ENCODE measurements at places on chromosomes 2 and 18.
A peak's percentile ranks its signal among the peaks of the same experiment; 100 is the strongest.

GRCh38 chr2:128791985-128792320 lies 473.3 kb upstream of the HS6ST1 start:
- no peak for DNase-seq

GRCh38 chr2:98809116-98809515 lies 78.2 kb upstream of the MGAT4A start:
- no peak for DNase-seq

DNA sequence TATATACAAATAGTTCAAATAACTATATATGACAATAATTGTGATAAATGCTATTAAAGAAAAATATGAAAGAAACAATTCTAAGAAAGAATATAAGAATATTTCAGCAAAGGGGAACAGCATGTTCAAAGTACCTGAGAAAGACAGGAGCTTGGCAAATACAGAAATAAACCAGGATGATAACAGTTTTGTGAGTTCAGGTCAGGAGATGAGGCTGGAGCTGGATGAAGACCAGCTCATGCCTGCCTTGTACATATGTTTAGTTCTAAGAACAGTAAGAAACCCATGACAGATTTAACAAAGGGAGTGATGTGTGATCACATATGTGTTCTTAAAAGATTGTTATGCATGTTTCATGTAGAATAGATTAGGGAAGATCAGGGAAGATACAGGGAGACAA lies 98.2 kb downstream of the R3HDM1 start:
- DNase-seq = no peak

DNA sequence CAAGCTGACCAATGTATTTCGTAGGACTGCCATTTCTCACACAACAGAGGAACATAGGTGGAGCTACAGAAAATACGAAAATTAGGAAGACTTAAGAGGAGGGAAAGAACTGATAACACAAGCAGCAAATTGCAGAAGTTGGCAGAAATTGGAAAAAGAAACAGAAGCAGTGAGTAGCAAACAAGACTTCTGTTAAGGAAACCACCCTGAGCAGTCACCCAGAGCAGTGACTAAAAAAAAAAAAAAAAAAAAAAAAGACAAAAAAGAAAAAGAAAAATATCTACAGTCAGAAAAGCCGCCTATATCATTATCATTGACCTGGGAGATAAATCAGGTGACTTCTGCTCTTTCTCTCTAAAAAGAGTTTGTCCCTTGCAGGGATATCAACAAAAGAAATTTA lies 21.4 kb downstream of the STK17B start:
- DNase-seq = no peak

DNA sequence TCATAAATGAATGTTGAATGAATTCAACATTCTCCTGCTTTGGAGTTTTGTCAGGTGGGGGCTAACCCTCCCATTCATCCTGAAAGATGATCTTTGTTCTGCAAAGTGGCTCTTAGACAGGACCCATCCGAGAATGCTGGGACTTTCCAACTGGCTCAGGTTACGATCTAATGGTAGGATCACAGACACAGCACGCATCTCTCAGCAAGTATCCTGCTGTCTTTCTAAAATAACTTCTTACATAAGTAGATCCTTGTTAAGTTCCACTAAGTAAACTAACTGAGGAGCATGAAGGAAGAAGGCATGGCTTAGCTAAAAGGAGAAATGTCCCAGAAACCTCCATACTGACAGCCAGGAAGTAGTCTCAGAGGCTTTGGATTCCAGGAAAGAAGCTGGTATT lies 23.7 kb downstream of the CYP27A1 start:
- no peak for DNase-seq

- DNase-seq = peak; percentile 38
Measured at GRCh38 chr18:79395761-79396404, at the start of gene NFATC1. NFATC1 (plus strand) TSS chr18:79395930; CDS start chr18:79396225, 295 bp downstream.

GRCh38 chr2:205659922-205660321 lies 22.4 kb upstream of the NRP2 start:
- no peak for DNase-seq

DNA sequence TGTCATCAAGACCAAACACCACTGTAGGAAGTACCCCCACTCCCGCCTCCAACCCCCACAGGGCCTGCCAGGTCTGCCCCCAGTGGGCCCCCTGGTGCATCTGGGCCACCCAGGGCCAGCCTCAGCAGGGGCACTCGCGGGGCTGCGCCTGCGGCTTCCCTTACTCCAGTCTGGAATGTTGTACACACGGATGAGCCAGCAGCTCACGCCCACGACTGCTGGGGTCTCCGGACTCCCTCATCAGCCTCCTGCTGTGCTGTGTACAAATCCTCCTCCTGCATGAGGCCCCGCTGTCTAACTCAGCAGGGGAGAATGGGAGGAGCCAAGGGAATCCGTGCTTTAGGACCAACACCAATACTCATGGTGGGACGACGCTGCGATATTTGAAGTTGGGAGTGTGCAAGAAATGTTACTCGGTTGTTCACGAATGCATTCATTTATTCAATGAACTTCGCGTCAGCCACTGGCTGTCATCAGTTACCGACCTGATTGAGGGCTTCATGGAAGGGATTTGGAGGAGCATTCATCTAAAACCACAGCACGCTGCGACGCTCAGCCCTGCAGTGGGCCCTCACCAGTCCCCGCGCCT lies 654 bp upstream of the ASB1 start:
- peak; percentile 77 for DNase-seq

GRCh38 chr2:190974629-190975361 lies 39.2 kb downstream of the STAT1 start:
- no peak for DNase-seq

- no peak for DNase-seq
Measured at GRCh38 chr2:161068670-161069069, 91.6 kb upstream of the TANK start.

- no peak for DNase-seq
Measured at GRCh38 chr2:123080331-123080730, 944.8 kb upstream of the CNTNAP5 start.

- DNase-seq = no peak
Measured at GRCh38 chr2:36634981-36635597, 37.1 kb upstream of the FEZ2 start.

DNA sequence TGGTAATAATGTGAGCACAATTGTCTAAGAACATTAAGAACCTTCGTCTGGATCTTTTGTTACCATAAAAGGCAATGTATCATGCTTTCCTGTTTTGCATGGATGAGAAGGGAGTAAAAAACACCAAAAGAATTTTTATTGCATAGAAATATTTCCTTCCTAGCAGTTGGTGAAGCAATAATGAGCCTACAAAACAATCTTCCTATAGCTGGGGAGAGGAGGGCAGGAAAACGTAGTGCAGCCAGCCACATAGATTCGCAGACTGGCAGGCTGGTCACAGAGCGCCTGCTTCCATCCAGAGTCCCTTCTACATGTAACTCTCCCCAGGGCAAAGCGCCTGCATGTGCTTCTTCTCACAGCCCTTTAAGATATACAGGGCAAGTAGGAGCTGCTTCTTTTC lies 190.4 kb downstream of the BABAM2 start:
- no peak for DNase-seq

DNA sequence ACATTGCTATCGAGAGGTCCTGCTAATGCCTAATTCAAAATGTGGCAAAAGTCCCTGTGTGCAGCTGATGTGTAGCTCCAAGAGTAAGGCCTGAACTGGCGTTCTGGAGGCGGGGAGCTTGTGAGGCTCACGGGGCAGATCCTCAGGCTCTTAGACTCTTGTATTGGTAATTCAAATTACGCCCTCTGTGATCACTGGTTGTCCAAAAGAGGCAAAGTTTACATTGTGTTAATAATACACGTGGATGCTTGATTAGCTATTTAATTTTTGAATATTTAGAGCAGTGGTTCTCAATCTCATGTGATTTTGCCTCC lies 12.4 kb upstream of the CRYGA start:
- DNase-seq = peak; percentile 71

GRCh38 chr18:77032181-77032701 lies 100.3 kb downstream of the MBP start:
- no peak for DNase-seq

- DNase-seq = peak; percentile 29
Measured at GRCh38 chr2:133843091-133843490, 274.8 kb upstream of the NCKAP5 start.

- DNase-seq = no peak
Measured at GRCh38 chr18:7196421-7196820, 34.5 kb upstream of the LRRC30 start.

GRCh38 chr2:227183657-227184367 lies 19.4 kb downstream of the COL4A3 start:
- DNase-seq = no peak

GRCh38 chr2:217645896-217646295 lies 356.9 kb downstream of the TNS1 start:
- DNase-seq = no peak

- no peak for DNase-seq
Measured at GRCh38 chr18:77944533-77944932, 694.9 kb downstream of the GALR1 start.

- no peak for DNase-seq
Measured at GRCh38 chr18:21742315-21742687, 1.7 kb downstream of the MIB1 start.

- DNase-seq = no peak
Measured at GRCh38 chr2:119393971-119394748, 27.4 kb downstream of the DBI start.

DNA sequence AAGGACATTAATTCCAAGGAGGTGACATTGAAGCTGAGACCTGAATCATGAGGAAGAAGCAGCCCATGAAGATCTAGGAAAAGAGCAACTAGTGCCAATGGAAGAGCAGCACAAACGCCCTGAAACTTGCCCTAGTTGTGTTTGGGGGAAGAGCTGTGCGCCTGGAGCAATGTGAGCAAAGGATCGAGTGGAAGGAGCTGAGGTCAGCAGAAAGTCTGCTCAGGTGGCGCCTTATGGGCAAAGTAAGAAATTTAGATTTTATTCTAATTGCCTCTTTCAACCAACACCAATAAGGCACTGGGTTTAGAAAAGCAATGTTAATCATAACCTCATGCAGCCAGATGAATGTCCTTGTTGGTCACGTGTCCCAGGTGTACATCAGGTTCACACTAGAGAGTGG lies 226.0 kb upstream of the THSD7B start:
- DNase-seq = no peak

DNA sequence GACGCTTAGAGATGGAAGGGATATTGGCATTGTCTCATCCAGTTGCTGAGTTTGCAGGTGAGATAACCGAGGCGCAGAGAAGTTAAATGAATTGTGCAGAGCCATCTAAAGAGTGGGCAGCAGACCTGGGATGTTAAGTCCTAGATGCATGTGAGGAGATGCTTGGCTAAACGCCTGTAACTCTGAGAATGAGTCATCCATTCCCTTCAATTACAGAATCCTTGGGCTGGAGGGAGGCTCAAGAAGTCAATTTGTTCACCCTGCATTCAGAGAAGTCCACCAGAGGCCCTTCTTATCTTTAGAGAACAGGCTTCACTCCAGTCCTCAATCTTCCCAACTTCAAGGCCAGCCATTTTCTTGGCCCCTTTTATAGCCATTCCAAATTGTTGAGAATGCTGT lies 1.6 kb downstream of the EHD3 start:
- DNase-seq = no peak

DNA sequence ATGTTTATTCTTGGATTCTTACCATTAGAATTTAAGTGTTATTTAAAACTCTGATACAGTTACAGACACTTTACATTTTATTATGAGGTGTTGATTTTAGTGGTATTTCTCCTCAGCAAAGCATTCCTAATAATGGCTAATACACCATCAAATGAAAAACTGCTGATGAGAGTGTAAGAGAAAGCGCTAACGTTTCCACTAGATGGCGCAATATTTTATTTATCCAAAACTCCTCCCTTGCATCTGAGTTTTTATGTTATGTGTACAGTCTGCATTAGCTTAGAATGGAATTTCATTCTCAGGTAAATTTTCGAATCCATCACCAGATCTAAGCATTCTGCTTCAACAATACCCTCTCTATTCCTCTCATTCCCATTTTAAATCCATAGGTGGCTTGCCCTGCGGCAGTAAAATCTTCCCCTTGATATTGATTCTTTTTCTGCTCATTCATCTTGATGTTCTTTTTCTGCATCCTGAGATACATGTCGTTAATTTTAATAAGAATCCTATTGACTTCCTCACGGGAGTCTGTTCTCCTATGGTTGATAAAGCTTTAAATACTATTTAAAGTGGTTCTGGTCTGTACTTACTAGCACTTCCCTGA lies 53.9 kb downstream of the PRKRA start:
- DNase-seq = peak; percentile 86

- no peak for DNase-seq
Measured at GRCh38 chr2:140526575-140526974, 1604.2 kb downstream of the LRP1B start.

- no peak for DNase-seq
Measured at GRCh38 chr2:241836292-241836691, 22.4 kb downstream of the PDCD1 start.

DNA sequence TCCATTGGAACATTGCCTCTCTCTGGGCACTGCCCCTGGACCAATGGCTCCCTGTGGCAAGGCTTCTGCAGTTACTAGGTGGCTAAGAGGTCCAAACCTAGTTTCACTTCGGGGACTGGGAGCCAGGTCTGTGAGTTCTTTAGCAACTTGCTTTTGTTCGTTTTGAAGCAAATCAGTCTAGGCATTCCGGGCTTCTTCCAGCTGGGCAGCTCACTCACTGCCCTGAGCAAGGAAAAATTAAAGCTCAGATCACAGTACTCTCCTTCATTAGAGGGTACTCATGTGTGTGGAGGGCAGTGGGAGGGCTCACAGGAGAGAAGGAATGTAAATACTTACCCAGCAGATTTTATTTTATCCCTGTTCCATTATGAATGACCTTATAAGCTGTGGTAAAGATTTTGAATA lies 80.3 kb downstream of the SPP2 start:
- no peak for DNase-seq

DNA sequence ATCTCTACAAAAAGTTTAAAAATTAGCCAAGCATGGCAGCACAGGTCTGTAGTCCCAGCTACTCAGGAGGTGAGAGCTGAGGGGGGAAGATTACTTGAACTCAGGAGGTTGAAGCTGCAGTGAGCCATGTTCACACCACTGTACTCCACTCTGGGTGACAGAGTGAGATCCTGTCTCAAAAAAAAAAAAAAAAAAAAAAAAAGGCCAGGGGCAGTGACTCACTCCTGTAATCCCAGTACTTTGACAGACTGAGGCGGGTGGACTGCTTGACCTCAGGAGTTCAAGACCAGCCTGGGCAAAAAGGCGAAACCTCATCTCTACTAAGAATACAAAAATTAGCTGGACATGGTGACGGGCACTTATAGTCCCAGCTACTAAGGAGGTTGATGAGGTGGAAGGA lies 37.0 kb downstream of the PUM2 start:
- DNase-seq = no peak

- no peak for DNase-seq
Measured at GRCh38 chr2:147288131-147288530, 556.7 kb upstream of the ACVR2A start.

GRCh38 chr2:43462866-43463641 lies 132.8 kb downstream of the THADA start:
- DNase-seq = no peak

GRCh38 chr2:120820953-120821279 lies 85.2 kb downstream of the GLI2 start:
- DNase-seq = peak; percentile 47

- no peak for DNase-seq
Measured at GRCh38 chr2:181790716-181791649, 100.5 kb upstream of the ITPRID2 start.

- DNase-seq = no peak
Measured at GRCh38 chr2:112783187-112783714, 1.0 kb downstream of the IL1A start.

- DNase-seq = no peak
Measured at GRCh38 chr2:82224301-82224940, 1919.9 kb upstream of the LRRTM1 start.

All from NCI-H82 (cell line).